Mesendoderm (in vitro differentiated cells): ENCODE measurements at places on chromosomes 1 and 21.

DNA sequence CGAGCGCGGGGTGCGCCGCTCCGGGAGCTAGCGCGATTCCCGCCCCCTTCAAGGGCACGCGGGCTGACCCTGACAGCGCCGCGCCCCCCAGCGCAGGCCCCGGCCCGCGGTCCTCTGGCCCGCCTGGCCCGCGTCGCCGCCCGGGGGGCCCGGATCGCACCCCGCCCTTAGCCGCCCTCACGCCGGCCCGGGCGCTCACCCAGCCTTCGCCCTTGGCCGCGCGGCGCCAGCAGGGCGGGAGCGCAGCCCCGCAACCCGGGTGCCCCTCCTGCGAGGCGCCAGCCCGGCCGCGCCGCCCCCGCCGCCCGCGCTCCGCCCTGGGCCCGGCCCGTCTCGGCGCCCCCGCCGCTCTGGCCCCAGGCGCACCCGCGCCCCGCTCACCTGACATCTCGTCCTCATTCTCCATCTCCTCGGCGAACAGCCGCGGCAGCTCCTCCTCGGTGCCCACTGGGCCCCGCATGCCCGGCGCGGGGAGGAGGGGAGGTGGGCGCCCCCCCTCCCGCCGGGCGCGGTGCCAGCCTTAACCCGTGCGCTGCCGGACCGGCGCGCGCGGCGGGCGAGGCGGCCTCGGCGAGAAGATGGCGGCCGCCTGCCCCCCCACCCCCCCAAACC is 451 bp downstream of the CHD5 start:
- H3K4me1 ChIP-seq = no peaks in the 10 kb centered on the region
- H3K27ac ChIP-seq = no peak overlapping the region
- H3K36me3 ChIP-seq = no peaks in the 10 kb centered on the region
- no peak overlapping the region for H3K4me3 ChIP-seq
- DNase-seq = no peak

DNA sequence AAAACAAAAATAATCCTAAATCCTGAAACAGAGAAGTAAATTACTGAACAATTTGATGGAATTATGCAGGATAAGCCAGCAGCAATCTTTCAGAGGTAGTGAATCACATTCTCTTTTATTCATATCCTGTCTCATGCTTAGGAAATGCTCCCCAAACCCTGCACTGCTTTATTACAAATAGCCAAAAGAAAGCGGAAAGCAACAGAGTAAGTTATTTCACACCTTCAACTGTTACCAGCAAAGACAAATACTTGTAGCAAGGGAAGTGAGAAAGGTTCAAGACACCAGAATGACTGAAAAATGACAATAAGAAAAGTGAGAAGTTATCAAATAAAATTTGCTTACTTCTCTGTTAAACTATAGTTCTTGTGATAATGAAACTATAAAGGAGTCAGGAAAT is 6.2 kb downstream of the ZRANB2 start:
- no peaks in the 10 kb centered on the region for H3K27me3 ChIP-seq
- H3K27ac ChIP-seq = no peak overlapping the region
- no peak for DNase-seq
- no peak overlapping the region for H3K4me3 ChIP-seq
- no peaks in the 10 kb centered on the region for H3K4me1 ChIP-seq

DNA sequence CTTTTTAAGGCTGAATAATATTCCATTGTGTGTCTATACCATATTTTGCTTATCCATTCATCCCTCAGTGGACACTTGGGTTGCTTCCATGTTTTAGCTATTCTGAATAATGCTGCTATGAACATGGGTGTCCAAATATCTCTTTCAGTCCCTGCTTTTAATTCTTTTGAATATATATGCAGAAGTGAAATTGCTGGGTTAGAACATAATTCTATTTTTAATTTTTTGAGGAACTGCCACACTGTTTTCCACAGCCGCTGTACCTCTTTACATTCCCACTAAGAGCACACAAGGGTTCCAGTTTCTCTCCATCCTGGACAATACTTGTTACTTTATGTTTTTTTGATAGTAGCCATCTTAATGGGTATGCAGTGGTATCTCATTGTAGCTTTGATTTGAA is 65.6 kb downstream of the RIMS3 start:
- DNase-seq = no peak
- no peaks in the 10 kb centered on the region for H3K4me1 ChIP-seq
- H3K27me3 ChIP-seq = no peaks in the 10 kb centered on the region
- H3K36me3 ChIP-seq = no peaks in the 10 kb centered on the region

- no peak for DNase-seq
- H3K36me3 ChIP-seq = no peaks in the 10 kb centered on the region
- H3K4me3 ChIP-seq = no peak overlapping the region
- H3K27me3 ChIP-seq = no peaks in the 10 kb centered on the region
- H3K4me1 ChIP-seq = peaks cover 4% of the 10 kb centered on the region
- H3K27ac ChIP-seq = no peak overlapping the region
Observed at GRCh38 chr1:39127513-39127912, 77.0 kb upstream of the MACF1 start.

GRCh38 chr21:43697758-43698643 is 20.9 kb upstream of the PDXK start:
- DNase-seq = no peak
- no peak overlapping the region for H3K27ac ChIP-seq
- no peak overlapping the region for H3K4me3 ChIP-seq
- no peaks in the 10 kb centered on the region for H3K4me1 ChIP-seq

- peak overlapping the region; percentile 75 for H3K27ac ChIP-seq
- no peaks in the 10 kb centered on the region for H3K36me3 ChIP-seq
- H3K4me3 ChIP-seq = no peak overlapping the region
- peak; percentile 96 for DNase-seq
- H3K4me1 ChIP-seq = peaks cover 27% of the 10 kb centered on the region
Observed at GRCh38 chr1:224498574-224499170, 64.1 kb upstream of the WDR26 start.

GRCh38 chr1:203120325-203121153 is 7.0 kb upstream of the ADORA1 start:
- H3K4me1 ChIP-seq = no peaks in the 10 kb centered on the region
- no peak overlapping the region for H3K4me3 ChIP-seq
- H3K27ac ChIP-seq = no peak overlapping the region
- H3K27me3 ChIP-seq = no peaks in the 10 kb centered on the region
- no peak for DNase-seq

DNA sequence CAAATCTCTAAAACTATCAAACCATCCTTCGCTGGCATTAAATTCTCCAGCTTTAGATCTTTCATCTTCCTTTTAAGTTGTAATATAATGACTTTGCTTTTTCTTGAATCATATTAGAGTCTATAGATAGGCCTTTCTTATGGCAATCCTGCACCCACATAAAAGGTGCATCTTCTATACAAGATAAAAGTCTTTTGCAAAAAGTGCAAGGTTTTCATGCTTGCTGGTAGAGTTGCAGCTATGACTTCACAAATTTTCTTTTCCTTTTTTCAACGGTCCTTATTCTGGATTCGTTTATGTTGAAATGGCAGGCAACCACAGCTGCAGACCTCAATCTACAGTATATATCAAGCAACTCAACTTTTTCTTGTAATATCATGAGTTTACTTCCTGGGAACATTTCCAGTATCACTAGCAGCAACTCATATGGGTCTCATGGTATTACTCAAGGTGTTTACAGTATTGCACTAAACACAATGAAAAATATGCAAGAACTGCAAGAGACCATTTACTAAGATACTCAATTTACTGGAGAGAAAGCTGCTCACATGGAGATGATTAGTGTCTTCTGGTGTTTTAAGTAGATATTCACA is 22.1 kb downstream of the OMA1 start:
- no peaks in the 10 kb centered on the region for H3K4me1 ChIP-seq
- no peak overlapping the region for H3K4me3 ChIP-seq
- H3K27ac ChIP-seq = no peak overlapping the region
- no peaks in the 10 kb centered on the region for H3K36me3 ChIP-seq
- no peak for DNase-seq
- H3K27me3 ChIP-seq = no peaks in the 10 kb centered on the region

- H3K27me3 ChIP-seq = no peaks in the 10 kb centered on the region
- DNase-seq = no peak
- no peaks in the 10 kb centered on the region for H3K4me1 ChIP-seq
- H3K36me3 ChIP-seq = no peaks in the 10 kb centered on the region
Observed at GRCh38 chr21:29583424-29583924, 284.8 kb downstream of the BACH1 start.

DNA sequence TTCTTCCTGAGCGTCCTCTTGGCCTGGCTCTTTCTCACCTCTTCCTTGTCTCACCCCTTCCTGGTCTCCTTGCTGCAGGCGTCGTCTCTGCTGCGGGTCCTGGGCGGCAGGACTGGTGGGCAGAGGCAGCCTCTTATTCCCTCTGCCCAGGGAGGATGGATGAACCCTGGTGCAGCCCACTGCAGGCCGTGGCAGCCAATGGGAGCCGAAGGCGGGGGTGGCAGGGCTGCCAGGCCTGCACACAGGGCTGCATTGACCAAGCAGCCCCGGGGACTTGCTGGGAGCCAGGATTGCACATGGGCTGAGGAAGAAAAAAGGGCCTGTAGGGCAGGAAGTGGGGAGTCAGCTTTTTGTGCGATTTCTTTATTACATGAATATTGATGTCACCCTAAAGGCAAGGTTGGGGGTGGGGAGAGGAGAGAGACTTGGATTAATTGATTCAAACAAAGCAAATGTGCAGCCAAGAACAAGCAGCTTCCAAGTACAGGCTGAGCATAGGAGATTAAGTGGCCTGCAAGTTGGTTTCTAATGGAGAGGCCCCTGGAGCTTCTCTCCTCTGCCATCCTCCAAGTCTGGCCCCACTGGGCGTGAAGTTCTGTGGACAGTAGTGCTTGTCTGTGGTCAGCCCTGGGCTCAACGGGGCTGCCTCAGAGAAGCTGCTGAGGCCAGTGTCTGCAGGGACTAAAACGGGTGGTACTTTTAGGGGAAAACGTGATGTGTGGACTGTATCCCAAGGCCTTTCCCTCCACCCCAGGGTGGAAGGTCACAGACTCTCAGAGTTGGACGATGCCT is at the start of gene S100B:
Gene S100B (minus strand): TSS at position 108 of the 792 bp plus-strand sequence. CDS start 2,667 bp downstream, outside the sequence.
- no peaks in the 10 kb centered on the region for H3K4me1 ChIP-seq
- peak; percentile 13 for DNase-seq
- no peak within 1 kb of the TSS for H3K27ac ChIP-seq
- H3K36me3 ChIP-seq = no peaks in the 10 kb centered on the region

GRCh38 chr1:111745675-111746613 is 6.7 kb upstream of the INKA2 start:
- H3K4me3 ChIP-seq = no peak overlapping the region
- no peak for DNase-seq
- H3K36me3 ChIP-seq = no peaks in the 10 kb centered on the region

DNA sequence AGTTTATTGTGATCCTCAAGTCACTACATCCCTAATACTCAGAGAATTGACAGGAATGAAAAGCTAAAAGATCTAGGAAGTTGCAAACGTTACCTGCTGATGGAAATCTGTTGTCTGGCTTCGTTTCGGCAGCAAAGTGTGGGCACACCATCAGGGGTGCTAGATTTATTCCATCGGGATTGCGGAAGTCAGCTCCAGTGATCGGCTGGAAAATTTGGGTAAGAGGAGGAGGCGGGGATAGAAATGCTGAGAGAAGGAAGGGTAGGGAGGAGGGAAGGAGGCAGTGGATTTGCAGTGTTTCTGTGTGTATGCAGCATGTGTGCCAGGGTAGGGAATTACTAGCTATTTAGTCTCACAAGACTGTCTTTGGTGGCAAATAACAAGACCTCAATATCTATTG is at the start of gene CTSK:
Gene CTSK (minus strand): TSS at position 140 of the 400 bp plus-strand sequence. CDS start 1,455 bp downstream, outside the sequence.
- H3K4me3 ChIP-seq = no peak within 1 kb of the TSS
- H3K27ac ChIP-seq = no peak within 1 kb of the TSS
- no peak for DNase-seq
- H3K4me1 ChIP-seq = peaks cover 15% of the 10 kb centered on the region

DNA sequence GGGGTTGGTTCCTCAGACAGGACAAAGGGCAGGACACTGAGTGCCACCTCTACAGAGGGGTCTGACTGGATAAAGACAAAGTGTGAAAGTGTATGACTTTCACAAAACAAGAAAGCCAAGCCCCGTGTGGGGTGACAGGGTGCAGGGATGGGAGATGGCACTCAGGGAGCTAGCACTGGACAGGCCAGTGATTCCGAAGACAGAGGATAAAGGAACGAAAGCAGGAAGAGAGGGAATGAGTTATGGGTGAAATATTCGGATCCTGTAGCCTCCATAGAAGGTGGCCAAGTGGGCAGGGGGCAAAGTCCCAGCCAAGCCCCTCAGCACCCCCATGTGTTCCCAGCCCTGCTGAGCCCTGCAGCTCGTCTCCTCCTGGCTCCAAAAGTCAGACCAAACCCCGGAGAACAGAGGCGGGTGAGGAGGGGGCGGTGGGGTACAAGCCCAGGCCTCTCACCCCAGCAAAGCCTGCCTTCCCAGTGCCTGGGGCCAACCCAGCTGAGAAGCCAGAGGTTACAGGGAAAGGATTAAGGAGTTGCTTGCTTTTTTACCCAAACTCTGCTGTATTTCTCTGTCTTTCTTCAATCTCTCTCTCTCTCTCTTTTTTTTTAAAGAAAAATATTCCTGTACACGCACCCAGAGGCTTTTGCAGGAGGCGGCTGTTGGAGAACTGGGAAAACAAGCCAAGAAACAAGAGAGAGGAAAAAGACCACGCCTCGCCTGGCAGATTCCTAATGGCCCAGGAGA is 14.0 kb upstream of the WASF2 start:
- H3K27me3 ChIP-seq = no peaks in the 10 kb centered on the region
- no peaks in the 10 kb centered on the region for H3K36me3 ChIP-seq
- no peak for DNase-seq
- H3K4me1 ChIP-seq = no peaks in the 10 kb centered on the region

DNA sequence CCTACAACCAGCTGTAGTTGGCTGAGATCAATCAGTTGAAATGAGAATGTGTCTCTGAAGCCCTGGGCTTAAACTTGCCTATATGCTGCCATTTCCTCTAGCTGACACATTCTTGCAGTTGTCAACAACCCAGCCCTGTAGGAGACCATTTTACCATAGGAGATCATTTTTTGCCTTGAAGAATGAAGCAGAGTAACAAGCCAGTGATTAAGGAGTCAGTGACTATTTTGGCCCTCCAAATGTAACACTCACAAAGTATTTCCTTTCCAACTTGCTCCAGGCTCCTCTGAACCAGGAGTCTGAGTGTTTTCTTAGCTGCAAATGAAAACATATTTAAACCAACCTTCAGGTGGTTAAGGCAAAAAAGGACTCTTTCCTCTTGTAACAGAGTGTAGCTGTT is 183.5 kb downstream of the ZZZ3 start:
- H3K4me3 ChIP-seq = no peak overlapping the region
- H3K36me3 ChIP-seq = no peaks in the 10 kb centered on the region

GRCh38 chr1:87629673-87630072 is 301.0 kb downstream of the LMO4 start:
- DNase-seq = no peak
- H3K27ac ChIP-seq = no peak overlapping the region
- H3K36me3 ChIP-seq = no peaks in the 10 kb centered on the region

- H3K27ac ChIP-seq = no peak overlapping the region
- no peaks in the 10 kb centered on the region for H3K36me3 ChIP-seq
Observed at GRCh38 chr1:29753771-29754572, 517.6 kb downstream of the PTPRU start.

GRCh38 chr1:19339214-19339861 is 27.2 kb downstream of the SLC66A1 start:
- no peak overlapping the region for H3K4me3 ChIP-seq
- H3K27me3 ChIP-seq = no peaks in the 10 kb centered on the region
- DNase-seq = peak; percentile 19
- no peak overlapping the region for H3K27ac ChIP-seq
- peaks cover 8% of the 10 kb centered on the region for H3K36me3 ChIP-seq
- peaks cover 4% of the 10 kb centered on the region for H3K4me1 ChIP-seq

- H3K36me3 ChIP-seq = no peaks in the 10 kb centered on the region
- H3K4me1 ChIP-seq = no peaks in the 10 kb centered on the region
- no peaks in the 10 kb centered on the region for H3K27me3 ChIP-seq
- no peak for DNase-seq
- no peak overlapping the region for H3K27ac ChIP-seq
- H3K4me3 ChIP-seq = no peak overlapping the region
Observed at GRCh38 chr21:38596264-38597042, 98.2 kb upstream of the ERG start.

- peaks cover 9% of the 10 kb centered on the region for H3K27me3 ChIP-seq
- no peak overlapping the region for H3K27ac ChIP-seq
- H3K4me1 ChIP-seq = peaks cover 2% of the 10 kb centered on the region
- peak overlapping the region; percentile 14 for H3K4me3 ChIP-seq
- peak; percentile 52 for DNase-seq
Observed at GRCh38 chr1:9689971-9690381, 38.4 kb downstream of the PIK3CD start.
